ENCODE measurements at places on chromosomes 16 and 17.

- DNase-seq, result no peak
Measured at GRCh38 chr16:89828870-89829629, 775 bp downstream of the SPIRE2 start.

- DNase-seq, result no peak
Measured at GRCh38 chr16:49635009-49635350, 220.9 kb downstream of the ZNF423 start.

DNA sequence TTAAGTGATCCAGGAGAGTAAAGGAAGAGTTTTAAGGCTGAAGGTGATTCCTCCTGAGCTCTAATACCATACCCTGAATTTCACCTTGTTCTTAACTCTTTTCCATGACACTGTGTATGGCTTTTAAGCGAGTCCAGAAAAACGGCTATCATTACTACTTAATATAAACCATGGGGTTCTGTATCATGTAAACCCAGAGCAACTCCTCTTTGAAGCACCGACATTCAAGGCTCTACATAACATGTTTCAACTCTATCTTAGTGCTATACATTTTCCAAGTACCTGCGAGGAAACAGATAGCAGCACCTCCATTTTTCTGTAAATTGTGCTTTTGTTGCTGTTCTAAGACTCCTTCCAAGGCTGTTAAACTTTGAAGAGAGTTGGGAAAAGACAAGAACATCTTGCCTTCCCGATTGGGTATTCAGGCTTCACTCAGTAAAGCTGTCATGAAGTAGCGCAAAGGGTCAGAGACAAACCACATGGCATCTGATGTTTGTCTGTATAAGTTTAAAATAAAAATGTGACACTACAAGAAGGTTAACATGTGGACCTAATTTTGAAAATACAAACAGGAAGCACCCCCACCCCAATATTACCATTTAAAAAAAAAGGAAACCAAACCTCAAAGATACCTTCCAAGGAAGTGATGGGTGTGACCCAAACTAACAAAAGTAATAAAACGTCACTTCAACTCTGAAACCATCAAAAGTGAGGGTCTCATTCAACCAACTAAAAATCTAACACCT, 3.9 kb downstream of the STAT5B start:
- no peak for DNase-seq

- DNase-seq, result peak; percentile 28
Measured at GRCh38 chr16:71461686-71462648, at the start of gene ZNF23. TSS of gene ZNF23 (minus strand) at chr16:71462247. CDS start at chr16:71456796, 5,451 bp downstream.

- DNase-seq, result peak; percentile 52
Measured at GRCh38 chr17:56833057-56833808, 487 bp downstream of the C17orf67 start.

DNA sequence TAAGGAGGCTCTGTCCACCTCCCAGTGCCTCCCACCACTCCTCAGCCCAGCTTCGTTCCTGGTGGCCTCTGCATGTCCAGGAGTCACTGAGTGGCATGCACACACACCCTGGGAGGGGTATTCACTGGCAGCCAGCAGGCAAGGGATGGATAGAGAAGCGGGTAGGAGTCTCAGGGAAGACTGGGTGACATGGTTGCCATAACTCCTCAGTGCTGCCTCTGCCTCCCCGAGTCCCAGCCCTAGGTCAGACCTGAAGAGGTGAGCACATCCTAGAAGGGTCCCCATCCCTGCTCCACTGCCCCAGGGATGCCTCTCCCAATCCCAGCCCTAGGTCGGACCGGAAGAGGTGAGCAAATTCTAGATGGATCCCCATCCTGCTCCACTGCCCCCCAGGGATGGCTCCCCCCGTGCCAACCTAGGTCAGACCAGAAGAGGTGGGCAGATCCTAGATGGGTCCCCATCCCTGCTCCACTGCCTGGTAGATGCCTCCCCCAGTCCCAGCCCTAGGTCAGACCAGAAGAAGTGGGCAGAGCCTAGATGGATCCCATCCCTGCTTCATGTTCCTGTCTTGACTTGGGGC, 197.0 kb downstream of the IRF8 start:
- no peak for DNase-seq

DNA sequence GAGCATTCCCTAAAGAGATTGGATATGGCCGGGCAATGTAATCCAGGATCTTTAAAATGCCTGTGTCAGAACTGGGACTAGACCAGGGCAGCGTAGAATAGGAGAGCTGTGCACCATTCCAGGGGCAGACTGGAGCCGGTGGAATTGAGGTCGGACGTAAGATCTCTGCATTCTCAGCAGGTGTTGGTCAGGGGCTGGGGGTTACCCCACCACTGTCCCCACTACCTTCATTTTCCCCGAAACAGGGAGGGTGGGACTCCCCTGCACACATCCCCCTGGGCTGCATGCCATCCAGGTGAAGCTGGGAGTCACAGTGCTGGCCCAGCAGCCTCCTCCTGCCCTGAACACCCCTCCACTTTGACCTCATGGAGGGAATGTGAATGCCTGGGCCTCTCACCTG, 17.8 kb downstream of the OSBPL7 start:
- no peak for DNase-seq

GRCh38 chr17:75315541-75316243, 26.5 kb upstream of the SLC25A19 start:
- no peak for DNase-seq

- no peak for DNase-seq
Measured at GRCh38 chr16:58859958-58860669, 126.0 kb upstream of the GOT2 start.

DNA sequence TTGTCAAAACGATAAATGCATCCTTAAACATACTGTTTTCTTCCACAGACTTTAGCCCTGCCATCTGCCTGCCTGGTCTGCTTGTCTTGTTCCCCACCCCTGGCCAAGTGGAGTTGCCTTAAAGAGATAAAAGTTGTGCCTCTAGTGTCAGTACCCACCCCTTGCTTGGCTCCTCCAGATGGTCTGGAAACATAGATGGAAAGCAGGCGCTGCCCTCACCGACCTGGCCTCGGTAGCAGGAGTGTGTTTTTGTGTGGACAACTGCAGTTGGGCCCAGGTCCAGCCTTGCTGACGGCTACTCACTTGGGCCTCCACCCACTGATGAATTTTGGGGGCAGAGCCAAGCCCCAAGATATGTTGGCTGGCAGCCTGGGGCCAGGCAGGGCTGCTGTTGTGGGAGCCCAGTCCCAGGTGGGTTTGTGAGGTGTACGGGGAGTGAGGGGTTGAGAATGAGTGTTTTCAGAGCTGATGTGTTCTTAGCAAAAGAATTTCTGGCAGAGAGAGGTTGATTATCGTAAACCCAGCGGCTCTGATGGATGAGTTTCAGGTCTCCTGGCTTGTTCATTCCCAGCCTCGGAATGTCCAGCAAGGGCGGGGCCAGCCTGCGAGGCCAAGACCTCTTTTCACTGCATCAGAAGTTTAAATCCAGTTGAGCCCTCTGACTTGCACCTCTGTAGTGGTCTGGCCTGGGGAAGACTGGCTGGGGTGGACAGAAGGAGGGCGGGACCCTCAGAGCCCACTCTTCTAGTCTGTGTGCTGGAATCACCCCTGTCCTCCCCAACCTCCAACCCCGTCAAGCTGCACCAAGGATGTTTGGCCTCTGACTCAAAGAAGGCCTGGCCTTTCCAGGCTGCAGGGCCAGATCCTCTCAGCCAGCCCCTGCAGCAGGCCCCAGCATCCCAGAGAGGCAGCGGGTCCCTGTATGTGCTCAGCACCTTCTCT, 179.7 kb downstream of the RAB11FIP4 start:
- no peak for DNase-seq

- DNase-seq, result no peak
Measured at GRCh38 chr17:31050948-31051347, 43.8 kb upstream of the NF1 start.

GRCh38 chr16:67993207-67994039, 5.9 kb downstream of the DPEP2 start:
- peak; percentile 52 for DNase-seq

DNA sequence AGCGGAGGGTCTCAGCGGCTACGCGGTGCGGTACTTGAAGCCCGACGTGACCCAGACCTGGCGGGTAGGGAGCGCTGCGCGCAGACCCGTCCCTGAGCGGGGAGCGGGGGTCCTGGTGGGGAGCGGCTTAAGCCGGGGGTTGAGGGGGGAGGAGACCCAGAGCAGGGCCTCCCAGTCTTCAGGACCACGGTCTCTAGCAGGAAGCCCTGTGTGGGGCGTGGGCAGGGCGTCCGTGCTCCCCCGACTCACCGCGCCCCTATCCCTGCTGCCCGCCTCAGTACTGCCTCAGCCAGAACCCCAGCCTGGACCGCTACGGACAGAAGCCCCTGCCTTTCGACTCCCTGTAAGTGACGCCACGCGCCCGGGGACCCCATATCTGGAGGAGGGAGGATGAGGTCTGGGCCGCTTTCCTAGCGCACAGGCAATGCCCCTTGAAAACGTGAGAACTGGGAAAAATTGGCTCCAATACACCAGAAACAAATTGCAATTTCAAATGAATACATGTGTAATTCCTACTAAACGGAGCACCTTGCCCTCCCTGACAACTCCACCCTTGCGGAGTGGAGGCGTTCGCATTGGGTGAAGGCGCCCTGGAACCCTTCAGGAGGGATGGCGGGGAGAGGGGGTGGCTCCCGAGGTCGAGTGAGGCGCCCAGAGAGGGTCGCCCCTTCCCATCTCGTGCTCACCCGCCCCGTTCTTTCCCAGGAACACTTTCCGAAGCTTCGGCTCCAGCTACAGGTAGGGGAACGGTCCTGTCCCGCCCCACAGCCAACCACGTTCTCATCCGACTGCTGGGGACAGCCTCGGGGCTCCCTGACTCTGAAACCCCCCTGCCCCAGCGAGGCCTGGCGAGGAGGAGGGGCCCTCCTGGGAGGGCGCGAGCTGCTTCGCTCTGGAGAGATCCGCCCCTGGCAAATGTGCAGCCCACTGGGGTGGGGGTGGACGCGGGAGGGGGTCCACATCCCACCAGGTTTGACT, 14.6 kb upstream of the CNGB1 start:
- peak; percentile 8 for DNase-seq

- peak; percentile 36 for DNase-seq
Measured at GRCh38 chr17:7523033-7523432, 25.8 kb upstream of the TNFSF12 start.

DNA sequence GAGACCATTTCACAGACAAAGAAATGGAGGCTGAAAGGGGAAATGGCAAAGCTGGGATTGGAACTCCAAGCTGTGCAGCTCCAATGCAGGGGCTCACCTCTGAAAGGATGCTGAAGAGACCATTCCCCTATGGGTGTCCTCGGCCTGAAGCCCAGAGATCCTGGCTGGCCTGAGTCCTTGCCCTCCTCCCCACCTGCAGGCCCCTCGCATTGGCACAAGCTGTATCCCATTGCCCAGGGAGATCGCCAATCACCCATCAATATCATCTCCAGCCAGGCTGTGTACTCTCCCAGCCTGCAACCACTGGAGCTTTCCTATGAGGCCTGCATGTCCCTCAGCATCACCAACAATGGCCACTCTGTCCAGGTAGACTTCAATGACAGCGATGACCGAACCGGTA, 2.6 kb downstream of the CA7 start:
- DNase-seq, result no peak

DNA sequence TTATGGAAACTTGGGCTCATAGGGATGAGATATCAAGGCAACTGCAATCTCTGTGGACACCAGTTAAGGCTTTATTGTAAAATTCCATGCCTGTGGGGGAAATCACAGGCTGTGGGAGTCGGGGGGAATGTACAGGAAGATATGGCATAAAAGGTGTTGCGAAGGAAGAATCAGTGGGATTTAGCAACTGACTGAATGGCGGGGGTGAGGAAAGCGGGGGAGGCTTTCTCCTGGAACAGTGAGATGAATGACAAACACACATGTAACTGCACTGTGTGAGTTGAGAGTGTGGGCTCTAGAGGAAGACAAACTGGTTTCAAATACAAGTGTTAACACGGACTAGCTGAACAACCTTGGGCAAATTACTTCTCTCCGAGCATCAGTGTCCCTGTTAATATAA, 143.7 kb downstream of the PRKCB start:
- no peak for DNase-seq

DNA sequence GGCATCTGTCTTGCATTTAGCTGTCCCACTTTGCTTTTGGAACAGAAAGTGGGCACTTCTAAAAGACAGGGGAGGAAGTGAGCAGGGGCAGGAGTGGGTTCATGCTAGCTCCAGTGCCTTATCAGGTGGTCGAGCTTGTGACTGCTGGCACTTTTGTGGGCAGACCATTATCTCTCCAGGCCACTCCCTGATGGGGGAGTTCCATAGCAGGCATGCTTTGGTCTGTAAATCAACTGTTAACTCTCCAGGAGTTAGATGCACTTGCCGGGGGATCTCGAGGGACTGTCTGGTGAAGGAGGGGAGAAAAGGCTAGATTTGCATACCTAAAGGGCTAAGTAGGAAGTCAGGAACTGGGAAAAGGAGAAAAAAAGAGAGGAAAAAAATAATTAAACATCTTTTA, 9.3 kb upstream of the CARD14 start:
- no peak for DNase-seq

DNA sequence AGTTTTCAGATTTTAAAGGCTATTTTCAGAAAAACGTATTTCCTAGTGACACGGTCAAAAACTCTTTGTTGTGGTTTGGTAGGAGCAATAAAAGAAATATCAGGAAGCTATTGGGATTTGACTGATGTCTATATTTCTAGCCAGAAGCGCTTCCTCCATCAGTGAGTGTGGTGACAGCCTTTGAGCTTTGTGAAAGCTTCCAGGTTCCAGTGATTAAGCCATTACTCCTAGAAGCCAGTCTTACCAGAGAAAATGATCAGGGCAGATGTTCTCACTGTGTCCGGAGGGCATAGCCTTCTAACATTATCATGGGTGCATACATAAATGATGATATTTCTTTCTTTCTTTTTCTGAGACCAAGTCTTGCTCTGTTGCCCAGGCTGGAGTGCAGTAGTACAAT, 39.6 kb downstream of the MAP2K6 start:
- DNase-seq, result no peak

- DNase-seq, result no peak
Measured at GRCh38 chr16:15583526-15583925, 59.4 kb downstream of the MARF1 start.

DNA sequence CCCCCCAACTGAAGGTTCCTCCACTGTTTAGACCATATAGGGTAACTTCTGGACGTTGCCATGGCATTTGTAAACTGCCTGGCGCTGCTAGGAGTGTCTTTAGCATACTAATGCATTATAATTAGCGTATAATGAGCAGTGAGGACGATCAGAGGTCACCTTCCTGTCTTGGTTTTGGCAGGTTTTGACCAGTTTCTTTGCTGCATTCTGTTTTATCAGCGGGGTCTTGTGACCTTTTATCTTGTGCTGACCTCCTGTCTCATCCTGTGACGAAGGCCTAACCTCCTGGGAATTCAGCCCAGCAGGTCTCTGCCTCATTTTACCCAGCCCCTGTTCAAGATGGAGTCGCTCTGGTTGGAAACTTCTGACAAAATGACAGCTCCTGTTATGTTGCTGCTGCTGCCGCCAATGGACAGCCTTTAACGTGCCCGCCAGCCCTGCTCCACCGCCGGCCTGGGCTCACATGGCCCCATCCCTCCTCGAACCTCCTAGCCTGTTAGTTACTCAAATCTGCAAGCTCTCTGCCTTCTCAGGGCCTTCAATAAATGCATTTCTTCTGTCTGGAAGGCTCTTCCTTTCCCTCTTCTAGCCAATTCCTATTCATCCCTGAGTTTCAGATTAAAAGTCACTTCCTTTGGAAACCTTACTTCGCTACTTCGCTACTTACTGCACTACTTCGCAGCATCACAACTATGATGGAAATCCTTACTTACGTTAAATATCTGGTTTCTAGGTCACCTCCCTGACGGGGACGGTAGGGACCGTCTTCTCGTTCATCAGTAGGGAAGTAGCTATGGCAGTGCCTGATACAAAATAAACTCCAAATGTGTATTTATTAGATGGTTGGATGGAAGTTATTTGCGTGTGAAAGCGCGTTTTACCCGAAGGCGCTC, 640 bp upstream of the NAGLU start:
- DNase-seq, result no peak

GRCh38 chr16:66486773-66487579, 59.9 kb downstream of the BEAN1 start:
- no peak for DNase-seq

- DNase-seq, result no peak
Measured at GRCh38 chr16:57091200-57091974, 996 bp upstream of the CPNE2 start.

Measured in activated CD8-positive, alpha-beta memory T cell treated with anti-CD3 and anti-CD28 coated beads for 1 hour (primary cell).